ENCODE measurements at places on chromosomes 3 and 15.

DNA sequence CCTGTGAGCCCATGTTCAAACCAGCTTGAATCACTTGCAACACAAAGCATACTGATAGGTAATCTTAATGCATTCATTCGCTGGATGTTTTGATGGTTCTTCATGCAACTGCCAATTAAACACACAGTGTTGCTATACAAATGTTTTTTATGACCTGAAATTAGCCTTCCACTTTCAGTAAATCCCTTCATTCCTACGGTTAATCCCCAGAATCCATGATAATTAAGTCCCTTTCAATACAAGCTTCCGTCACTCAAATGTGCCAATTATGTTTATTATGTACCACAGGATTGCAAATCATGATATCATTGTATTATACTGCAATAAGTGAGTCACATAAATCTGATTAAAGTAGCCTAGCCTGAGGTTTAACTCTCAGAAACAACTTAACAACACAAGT, 14.5 kb upstream of the LYZL4 start:
- no peak for DNase-seq

GRCh38 chr3:55476515-55476914, 10.6 kb downstream of the WNT5A start:
- DNase-seq, result no peak

DNA sequence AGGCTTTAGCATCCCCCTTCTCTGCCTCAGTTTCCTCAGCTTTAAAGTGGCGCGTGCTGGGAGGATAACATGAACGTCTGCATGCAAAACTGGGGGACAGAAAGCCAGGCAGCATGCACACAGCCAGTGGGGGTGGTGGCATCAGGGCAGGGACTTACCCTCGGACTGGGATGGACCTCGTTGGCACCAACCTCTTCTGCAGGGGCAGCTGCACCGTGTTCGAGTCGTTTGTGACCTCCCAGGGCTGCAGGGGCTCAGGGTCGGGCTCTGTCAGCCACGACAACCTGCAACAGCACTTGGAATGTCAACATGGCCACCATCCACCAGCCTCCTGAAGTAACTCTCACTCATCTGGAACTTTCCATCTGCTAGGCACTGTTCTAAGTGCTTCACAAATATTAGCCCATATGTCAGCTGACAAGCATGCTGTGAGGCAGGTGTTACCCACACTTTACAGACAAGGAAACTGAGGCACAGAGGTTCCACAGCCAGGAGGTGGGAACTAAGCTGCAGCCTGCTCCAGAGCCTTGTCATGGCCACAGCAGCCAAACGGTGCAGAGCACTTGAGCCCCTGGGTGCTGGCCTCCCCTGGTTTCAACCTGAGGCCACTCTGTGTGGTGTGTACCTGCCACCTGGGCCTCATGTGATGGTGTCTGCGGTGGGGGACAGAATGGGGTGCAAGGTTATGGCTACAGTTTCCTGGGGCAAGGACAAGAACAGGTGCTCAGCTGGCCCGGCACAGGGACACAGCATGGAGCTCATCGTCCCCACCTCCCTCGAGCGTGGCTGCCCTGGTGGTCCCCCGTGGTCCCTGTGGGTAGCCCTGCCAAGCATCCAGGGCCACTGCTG, 6.7 kb downstream of the C3orf22 start:
- no peak for DNase-seq

DNA sequence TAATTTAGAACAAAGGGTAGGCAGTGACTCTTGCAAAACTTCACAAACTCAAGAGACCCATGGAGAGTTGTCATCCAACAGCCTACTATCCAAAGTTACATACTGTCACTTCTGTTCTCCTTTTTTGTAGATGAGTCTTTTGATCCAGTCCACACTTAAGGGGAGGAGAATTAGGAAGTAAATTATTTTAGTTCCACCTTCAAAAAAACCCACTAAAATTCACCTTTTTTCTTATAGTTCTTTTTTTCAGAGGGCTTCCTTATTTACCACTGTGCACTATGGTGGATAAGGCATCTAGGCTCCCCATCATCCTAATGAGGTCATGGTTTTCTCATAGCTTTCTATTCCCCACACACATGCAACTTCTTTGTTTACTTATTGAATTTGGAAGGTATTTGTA, 8.6 kb upstream of the TCAIM start:
- DNase-seq, result no peak

- peak; percentile 42 for DNase-seq
Observed at GRCh38 chr3:113231827-113232253, 20.5 kb downstream of the BOC start.

- DNase-seq, result no peak
Observed at GRCh38 chr3:151446002-151446340, 14.9 kb downstream of the IGSF10 start.

DNA sequence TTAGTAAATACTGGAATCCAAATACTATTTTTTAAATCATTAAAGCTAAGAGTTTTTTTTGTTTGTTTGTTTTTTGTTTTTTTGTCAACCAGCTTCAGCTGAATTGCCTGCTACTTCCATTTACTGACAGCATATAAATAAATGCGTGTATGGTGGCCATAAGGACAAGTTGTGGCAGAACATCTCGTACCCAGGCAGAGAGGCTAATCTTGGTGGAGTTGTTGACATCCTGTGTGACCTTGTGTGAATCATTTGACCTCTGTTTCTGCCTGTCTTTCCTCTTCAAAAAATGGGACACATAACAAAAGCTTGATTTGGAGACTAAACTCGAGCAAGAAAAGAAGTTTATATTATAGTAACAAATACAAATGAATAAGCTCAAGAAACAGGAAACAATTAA, 734.2 kb downstream of the MCTP2 start:
- DNase-seq, result no peak

DNA sequence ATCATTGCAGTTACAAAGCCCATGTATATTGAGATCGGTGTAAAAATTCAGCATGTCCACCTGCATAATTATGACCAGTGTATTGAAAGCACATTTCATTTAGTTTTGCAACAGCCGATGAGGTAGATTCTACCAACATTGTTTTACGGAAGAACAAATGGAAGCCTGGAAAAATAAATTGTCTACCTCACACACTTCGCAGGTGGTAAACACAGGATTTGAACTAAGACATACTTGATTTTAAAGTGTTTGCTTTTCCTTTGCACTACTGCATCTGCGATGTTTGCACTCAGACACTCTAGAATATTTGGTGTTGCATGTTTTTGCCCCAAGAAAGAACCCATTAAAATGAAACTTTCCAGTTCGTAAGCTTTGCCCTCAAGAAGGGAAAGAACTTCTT, 148.4 kb downstream of the PGPEP1L start:
- no peak for DNase-seq

DNA sequence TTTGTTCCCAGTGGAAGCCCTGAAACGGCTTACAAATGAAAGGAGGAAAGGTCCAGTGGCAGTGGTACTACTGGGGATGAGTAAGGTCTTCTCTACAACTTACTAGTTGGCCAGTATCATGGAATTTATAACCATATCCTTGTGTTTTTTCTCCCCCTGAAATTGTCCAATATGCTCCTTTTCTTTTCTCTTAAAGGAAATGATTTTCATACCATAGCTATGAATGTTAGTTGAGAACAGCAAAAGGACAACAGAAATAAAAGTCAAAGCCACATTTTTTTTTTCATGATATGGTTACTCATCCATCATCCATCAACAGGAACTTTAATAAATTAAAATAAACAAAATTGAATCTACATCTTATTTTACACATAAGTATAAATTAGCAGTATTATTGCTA, 450.4 kb downstream of the MFSD1 start:
- DNase-seq, result peak; percentile 73

- no peak for DNase-seq
Observed at GRCh38 chr3:174777813-174778212, 81.3 kb upstream of the NAALADL2 start.

DNA sequence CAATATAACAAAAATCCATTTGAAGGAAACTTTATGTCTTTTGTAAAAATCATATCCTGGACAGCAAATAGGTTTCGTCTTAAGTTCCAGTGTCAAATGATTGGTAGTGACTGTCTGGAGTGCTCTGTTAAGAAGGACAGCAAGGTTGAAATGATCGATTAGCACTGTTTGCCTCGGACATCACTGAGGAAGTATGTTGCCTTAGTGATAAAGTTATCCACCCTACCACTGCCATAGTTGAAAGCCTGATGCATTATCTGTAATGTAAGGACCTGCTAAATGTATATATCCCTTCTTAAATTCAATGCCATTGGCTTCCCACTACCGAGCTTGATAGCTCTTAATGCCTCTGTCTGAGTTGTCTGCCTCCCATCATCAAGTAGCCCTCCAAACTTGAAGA, 70.0 kb downstream of the CFAP20DC start:
- DNase-seq, result no peak

GRCh38 chr15:42456971-42457370, 34.0 kb downstream of the ZNF106 start:
- no peak for DNase-seq

DNA sequence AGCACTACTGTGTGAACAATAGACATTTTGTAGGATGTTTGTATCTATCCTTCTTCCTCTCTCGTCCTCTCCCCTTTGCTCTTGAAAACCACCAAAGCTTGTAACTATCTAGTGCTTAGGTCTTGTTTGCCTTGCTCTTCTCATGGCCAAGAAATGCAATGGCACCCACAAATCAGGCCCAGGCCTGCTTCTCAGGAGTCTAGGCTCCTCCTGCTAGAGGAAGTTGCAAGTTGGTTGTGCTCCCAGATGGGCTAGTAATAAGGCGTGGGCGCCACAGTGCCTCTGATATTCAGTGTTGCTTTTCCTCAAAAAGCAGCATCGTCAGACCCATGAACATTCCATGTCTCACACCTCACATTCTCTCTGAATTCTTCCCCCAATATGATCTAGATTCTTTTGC, 28.7 kb downstream of the ZNF385D start:
- DNase-seq, result no peak

DNA sequence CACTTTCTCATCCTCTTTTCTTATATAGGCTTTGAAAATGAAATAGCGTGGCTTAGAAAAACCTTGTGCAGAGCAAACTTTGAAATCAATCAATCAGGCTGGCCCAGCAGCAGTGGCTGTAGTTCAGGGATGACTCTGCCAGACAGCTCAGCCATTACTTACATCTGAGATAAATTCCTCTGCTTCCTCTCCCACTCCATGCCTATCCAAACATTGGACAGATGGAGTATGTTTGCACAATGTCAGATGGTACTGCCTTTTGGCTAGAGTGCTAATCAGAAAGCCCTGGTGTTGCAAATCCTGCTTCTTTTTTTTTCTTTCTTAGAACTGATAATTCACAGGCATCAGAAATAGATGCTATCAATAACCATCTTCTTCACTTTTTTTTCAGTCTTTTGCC, 1065.1 kb downstream of the AGBL1 start:
- DNase-seq, result no peak

DNA sequence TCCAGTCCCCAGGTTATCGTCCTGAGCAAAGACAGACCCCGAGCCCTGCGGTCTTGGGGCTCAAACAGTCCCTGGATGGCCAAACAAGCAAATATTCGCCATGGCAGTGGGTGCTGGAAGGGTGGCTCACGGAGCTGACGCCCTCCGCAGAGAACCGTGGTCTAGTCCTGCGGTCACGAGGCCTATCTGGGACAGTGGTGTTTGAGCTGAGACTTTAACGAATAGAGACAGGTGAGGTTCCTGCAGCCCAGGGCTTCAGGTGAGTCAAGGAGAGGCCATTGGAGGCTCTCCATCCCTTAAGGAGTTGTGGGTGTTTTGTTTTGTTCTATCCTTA, 399 bp upstream of the SUCLG2 start:
- no peak for DNase-seq

GRCh38 chr3:120059081-120059864, 35.0 kb downstream of the GSK3B start:
- no peak for DNase-seq

- no peak for DNase-seq
Observed at GRCh38 chr3:146747051-146747450, 141.9 kb upstream of the PLSCR5 start.

- no peak for DNase-seq
Observed at GRCh38 chr15:36917411-36918267, 182.7 kb downstream of the MEIS2 start.

DNA sequence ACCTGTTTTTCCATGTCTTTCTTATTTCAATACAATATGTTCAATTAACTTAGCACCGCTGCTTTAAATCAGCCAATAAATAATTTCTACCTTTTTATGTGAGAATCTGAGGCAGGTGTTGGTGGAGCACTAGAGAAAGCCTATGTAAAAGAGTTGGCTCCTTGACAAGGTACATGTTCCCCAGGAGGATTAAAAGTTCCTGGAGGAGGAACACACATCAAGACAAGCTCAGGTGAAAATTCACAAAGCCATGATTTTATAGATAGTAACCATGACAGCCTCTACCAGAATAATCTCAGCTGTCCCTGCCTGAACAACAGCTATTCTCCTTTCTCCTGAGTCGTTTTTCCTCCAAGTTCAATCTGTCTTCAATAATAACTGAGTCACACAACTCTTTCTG, 3.4 kb upstream of the ZBED2 start:
- no peak for DNase-seq

GRCh38 chr15:47726399-47726823, 9.1 kb downstream of the SEMA6D start:
- no peak for DNase-seq

DNA sequence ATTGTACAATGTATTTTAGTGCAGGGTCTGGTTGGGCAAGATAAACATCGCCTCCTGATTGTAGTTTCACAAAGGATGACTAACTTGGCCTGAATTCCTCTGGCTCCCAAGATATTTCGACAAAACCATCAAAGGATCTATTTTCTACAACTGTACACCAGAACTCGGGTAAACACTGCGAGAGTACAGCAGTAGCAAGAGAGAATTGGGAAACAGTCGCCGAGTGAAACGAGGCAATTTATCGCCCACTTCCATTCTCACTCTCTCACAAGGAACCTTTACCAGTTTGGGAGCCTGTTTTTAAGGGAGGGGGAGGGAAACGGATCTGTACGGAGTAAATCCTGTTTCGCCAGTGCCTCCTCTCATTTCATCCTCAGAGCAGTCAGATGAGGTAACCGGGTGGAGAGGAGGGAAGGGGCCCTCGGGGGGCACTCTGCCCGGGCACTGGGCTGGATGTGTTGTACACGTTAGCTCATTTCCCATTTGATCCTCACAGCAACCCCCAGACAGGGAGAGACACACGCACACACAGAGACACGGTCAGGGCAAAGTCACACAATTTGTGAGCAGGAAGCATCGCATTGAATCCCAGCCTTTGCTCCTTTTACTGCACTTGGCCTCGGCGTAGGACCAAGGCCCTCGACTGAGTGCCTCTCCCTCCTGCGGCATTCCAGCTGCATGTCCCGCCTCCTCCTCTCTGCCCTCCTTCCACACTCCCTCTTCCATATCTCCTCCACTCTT, 120.1 kb downstream of the LIPC start:
- DNase-seq, result peak; percentile 95

DNA sequence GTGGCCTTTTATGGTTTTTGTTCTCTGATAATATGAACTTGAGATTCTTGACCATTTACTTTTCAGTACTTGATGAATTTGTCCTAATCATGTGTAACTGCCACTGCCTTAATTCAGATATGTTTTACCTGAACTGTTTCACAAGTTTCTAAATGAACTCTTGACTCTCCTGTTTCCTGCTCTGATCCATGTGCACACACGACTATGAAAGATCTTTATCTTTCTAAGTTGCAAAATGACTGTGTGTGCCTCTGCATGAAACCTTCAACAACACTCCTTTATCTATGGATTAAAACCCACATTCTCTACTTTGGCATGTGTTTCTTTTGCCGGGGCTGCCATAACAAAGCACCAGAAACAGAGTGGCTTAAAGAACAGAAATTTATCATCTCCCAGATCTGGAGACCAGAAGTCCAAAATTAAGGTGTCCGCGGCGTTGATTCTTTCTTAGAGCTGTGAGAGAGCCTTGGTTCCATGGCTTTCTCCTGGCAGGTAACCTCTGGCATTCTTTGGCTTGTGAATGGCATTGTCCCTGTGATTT, 275.0 kb downstream of the ADAMTSL3 start:
- DNase-seq, result no peak

All from GM04503 (cell line).